ENCODE measurements at places on chromosomes 13 and 19.

GRCh38 chr13:48507021-48507420, 25.9 kb downstream of the RCBTB2 start:
- peaks cover 48% of the 10 kb centered on the region for H3K4me1 ChIP-seq
- H3K36me3 ChIP-seq = peaks cover 3% of the 10 kb centered on the region
- H3K4me3 ChIP-seq = no peak overlapping the region
- H3K27ac ChIP-seq = peak overlapping the region; percentile 97
- DNase-seq = no peak

DNA sequence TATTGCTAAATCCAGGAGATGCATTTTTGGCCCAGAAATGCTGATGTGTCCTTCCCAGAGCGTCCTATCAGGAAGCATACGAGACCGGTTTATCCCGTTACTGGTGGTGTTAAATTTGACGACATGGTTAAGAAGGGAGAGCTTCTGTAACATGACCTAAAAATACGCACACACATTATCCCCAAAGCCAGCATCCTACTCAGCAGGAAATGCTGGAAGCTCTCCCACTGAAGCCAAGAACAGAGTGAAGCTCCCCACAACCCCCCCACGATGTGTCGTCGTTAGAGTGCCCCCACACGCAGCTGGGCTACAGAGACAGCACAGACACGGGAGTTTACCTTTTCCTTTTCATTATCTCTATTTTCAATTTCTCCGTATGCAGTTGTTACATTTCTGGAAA, 45.1 kb upstream of the MCF2L start:
- peaks cover 51% of the 10 kb centered on the region for H3K27me3 ChIP-seq
- H3K36me3 ChIP-seq = peaks cover 2% of the 10 kb centered on the region
- no peak for DNase-seq
- no peak overlapping the region for H3K4me3 ChIP-seq
- no peak overlapping the region for H3K27ac ChIP-seq

GRCh38 chr13:27679896-27680295, 58.2 kb downstream of the POLR1D start:
- peaks cover 29% of the 10 kb centered on the region for H3K27me3 ChIP-seq
- no peak overlapping the region for H3K4me3 ChIP-seq
- H3K36me3 ChIP-seq = peaks cover 4% of the 10 kb centered on the region
- no peaks in the 10 kb centered on the region for H3K4me1 ChIP-seq

DNA sequence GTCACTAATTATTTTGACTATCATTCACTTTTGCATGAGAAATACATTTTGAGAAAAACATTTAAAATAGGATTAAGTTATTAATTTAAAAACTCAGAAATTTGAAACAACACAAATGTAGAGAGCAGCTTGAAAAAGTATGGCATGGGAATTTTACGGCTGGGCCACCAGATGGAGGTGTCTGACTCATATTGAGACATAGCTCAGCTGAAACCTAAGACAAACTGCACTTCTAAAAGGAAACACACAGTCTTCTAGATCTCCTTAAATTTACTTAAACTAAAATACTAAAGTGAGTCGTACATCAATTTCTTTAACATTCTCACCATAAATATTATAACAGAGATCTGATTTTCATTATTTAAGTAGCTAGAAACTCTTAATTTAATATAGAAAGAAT, 41.9 kb upstream of the POSTN start:
- H3K36me3 ChIP-seq = no peaks in the 10 kb centered on the region
- H3K4me3 ChIP-seq = no peak overlapping the region
- no peak overlapping the region for H3K27ac ChIP-seq
- H3K4me1 ChIP-seq = no peaks in the 10 kb centered on the region
- no peak for DNase-seq

- H3K4me3 ChIP-seq = no peak overlapping the region
- H3K27me3 ChIP-seq = no peaks in the 10 kb centered on the region
- DNase-seq = peak; percentile 47
- peaks cover 9% of the 10 kb centered on the region for H3K4me1 ChIP-seq
- peak overlapping the region; percentile 2 for H3K27ac ChIP-seq
These were observed 7.5 kb upstream of the LIN7B start for GRCh38 chr19:49106648-49107135.

All from T-helper 17 cell (primary cell).